ENCODE measurements at places on chromosomes 1 and 21.

- no peak for DNase-seq
Measured at GRCh38 chr1:8679929-8680663, 137.3 kb downstream of the RERE start.

DNA sequence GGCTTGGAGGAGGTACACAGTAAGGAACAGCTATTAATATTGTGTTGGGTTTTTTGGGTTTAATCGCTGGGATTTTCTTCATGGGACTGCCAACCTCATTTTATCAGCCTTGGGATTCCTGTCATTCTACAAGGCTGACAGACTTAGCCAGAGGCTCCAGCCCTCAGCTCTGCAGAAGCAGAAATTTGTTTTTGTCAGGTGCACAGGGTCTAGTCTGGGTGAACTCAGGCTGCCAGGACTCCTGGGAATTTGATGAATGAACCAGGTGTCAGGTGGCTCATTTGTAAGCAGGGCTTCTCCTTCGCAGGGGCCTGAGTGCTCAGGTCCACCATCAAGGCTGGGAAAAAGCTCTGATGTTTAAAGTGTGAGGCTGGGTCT lies 11.5 kb upstream of the ZNF362 start:
- DNase-seq = no peak

DNA sequence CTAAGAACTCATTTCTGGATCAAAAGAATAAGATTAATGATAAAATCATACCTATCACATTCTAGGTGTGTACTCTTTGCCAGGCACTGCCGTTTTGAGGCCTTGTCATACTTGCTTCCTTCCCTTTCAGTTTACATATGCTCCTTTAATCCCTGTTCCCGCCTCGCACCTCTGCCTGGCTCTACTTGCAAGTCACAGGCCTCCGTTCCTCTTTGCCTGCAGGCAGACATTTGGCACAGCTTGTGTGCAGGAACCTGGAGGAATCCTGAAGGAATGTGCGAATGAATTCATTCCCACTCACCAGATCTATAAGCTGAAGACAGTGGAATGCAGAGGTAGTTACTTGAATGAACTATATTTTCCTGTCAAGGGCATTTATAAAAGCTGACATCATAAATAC lies 13.8 kb downstream of the WLS start:
- no peak for DNase-seq

GRCh38 chr1:156608036-156608674 lies 6.9 kb upstream of the GPATCH4 start:
- DNase-seq = peak; percentile 76

GRCh38 chr1:81803431-81804110 lies 2.8 kb downstream of the ADGRL2 start:
- DNase-seq = peak; percentile 67

DNA sequence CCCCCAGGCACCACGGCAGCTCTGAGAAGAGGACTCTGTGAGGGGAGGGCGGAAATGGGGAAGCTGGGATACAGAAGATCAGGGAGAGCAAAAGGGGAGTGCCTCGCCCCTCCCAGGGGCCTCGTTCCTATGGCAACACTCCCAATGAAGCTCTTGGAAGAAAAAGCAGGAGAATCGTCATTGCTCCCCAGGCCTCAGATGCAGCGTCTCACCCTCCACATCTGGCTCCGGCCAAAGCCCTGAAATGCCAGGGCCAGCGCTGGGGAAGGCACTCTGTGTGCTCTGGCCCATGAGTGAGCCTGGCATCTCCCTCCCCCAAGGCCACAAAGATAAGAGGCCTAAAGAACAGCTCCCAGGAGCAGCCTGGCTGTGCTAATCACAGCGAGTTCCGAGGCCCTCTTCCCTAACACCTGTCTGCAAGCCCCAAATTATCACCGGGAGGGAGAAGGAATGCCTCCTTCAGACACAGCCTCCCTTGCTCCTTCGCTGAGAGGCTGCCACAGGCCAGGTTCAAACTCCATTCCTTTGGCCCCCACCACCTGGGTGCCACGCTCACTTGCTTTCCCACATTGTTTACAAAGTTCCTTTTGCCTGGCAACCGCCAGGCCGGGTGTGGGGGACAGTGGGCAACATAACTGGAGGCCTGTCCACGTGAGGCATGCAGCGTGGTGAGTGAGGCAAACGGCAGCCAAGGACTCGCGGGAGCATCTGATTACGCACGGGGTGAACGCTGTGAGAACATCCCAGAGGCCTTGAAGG lies 27.8 kb downstream of the ECE1 start:
- DNase-seq = no peak

GRCh38 chr21:38938343-38938742 lies 132.6 kb downstream of the ETS2 start:
- DNase-seq = peak; percentile 70

- DNase-seq = no peak
Measured at GRCh38 chr1:57463343-57463742, 39.5 kb upstream of the DAB1 start.

DNA sequence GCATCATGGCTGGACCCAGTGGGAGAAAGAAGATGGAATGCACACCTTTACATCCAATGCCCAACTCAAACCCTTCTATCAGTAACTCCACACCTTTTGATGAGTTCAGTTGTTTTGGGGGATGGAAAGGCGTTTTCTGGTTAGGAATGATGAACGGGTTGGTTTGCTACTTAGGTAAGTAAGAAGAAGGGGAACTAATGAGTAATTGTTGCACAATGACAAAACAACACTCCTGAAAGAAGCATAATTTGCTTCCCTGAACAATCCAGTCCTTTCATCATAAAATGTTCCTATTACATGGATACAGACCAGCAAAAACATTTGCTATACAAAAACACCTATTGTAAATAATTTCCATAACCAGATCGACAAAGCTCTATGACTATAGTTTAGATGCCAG lies 35.9 kb upstream of the NFIA start:
- DNase-seq = no peak

GRCh38 chr1:206693029-206693428 lies 8.3 kb downstream of the MAPKAPK2 start:
- DNase-seq = no peak

DNA sequence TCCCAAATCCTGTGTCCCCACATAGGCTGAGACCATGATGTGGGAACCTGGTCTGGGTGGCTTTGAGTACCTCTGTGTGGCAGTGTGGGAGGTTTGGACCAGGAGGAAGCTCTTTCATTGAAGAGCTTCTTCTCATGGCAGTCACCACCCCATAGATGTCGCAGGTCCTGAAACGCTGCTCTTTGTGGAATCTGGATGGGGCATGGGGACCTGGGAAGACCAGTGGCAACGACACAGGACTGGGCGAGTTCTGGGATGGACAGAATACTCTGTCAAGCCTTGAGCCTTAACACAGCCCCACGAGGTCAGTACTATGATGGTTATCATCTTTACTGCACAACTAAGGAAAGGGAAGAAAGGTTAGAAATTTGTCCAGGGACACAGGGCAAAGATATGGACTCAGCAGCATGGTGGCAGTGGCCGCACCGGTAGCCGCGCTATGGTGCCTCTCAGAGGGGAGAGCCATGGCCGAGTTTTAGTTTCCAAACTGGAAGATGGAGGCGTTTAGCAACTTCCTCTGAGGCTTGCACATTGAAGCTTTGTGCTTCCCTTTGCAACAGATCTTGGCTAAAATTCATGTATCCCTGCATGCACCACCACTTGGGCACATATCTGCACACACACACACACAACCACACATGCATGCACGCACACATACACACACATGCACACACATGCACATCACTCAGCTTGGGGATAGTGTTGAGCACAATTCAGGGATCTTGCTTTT lies 117.7 kb upstream of the C1orf174 start:
- DNase-seq = no peak

GRCh38 chr1:59215766-59216291 lies 81.1 kb upstream of the FGGY start:
- DNase-seq = no peak

- DNase-seq = peak; percentile 34
Measured at GRCh38 chr1:206489980-206490770, 17.2 kb upstream of the RASSF5 start.

DNA sequence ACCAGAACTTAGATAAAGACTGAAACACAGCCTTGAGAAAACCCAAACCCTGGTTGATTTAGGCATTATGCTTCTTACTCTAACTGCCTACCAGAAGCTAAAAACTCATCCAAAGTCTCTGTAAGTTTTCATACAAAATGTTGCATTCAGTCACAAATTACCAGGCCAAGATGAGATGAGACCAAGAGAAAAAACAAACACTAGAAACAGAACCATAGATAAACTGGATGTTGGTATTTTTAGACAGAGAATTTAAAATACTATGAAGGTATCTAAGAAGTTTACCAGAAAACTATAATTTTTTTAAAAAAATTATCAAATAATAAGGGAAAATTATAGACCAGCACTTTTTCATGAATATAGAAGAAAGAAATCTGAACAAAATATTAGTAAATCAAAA lies 180.5 kb downstream of the VPS13D start:
- DNase-seq = no peak

GRCh38 chr1:206952171-206952570 lies 5.9 kb upstream of the PIGR start:
- no peak for DNase-seq

- DNase-seq = peak; percentile 32
Measured at GRCh38 chr1:187870552-187870951, 1041.8 kb downstream of the PLA2G4A start.

GRCh38 chr1:184755226-184756065 lies 788 bp upstream of the EDEM3 start:
- peak; percentile 48 for DNase-seq

DNA sequence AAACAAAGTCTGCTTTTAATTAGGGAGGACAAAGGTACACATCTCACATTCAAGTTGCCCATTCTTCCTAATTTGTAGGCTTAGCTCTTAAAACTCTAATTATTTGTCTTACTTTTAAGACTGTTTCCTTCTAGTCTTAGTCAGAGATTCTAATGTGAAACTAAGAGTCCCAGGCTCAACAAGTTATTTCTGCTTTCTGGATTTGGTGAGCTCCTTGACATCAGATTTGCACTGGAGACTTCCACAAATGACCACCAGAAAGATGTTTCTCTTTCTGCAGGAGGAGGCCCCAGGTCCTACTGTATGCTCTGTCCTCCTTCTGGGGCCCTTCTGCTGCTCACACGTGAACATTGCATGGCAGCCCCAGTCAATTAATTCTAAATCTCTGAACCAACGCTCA lies 194.2 kb upstream of the JUN start:
- no peak for DNase-seq

GRCh38 chr1:176605176-176605575 lies 142.2 kb downstream of the PAPPA2 start:
- DNase-seq = no peak

DNA sequence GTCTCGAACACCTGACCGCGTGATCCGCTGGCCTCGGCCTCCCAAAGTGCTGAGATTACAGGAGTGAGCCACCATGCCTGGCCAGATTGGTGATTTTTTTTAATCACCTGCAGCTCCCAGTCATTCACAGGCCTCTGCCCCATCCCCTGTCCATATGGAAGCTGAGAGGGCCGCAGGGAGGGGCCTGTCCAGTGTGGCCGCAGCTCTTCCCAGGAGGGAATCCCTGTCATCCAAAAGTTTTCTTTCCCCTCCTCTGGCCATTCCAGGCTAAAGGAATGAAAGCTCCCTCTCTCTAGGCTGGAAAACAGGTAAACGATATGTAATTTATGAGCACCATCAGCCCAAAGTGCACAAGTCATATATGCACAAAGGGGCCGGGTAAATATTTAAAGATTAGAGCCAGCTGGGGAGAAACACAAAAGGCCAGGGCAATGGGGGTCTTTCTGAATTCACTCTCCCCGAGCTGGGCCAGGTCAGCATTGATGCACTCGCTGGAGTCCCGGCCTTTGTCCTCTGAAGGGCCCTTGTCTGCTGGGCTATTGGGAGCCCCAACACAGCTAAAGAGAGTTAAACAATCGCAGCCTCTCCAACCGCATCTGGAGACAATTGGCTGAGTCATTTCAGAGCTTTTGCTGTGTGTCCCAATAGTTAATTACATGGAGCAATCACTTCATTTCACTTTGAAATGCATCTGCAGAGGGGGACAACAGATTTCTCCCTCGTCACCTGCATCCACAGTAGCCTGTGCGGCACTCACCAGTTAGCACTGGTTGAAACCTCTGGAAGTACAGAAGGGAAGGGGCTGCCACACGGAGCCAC lies 3.8 kb upstream of the HES3 start:
- no peak for DNase-seq

DNA sequence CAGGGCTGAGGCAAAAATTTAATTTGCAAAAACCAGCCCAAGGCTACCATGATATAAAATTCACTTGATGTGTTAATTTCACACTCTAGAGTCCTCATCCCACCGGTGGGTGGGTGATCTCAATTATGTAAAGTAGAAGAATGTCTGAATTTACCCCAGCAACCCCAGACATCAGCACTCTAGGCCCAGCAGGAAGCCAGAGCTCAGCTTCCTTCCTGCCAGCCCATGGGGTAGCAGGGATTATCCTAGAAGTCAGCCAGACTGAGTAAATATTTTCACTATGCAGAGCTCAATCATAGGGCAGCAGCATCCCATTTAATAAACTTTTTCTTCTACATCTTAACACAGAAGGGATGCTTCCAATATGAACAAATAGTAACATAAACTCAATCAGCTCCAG lies 71.0 kb downstream of the SIPA1L2 start:
- DNase-seq = no peak

DNA sequence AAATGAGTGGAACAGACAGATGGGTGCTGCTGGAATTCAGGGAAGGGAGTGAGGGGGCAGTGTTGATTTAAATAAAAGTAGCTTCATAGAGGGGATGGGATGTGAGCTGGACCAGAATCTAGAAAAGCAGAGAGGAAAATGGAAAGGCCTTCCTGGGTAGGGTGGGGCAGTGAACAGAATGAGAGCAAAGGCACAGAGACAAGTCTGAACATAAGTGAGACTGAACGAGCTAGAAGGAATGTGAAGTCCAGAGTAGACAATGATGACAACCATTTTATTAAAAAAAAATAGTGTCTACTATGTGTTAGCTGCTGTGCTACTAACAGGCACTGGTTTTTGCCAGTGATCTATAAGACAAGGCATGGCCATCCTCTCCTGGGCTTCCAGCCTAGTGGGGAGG lies 36.0 kb downstream of the ELK4 start:
- DNase-seq = no peak

DNA sequence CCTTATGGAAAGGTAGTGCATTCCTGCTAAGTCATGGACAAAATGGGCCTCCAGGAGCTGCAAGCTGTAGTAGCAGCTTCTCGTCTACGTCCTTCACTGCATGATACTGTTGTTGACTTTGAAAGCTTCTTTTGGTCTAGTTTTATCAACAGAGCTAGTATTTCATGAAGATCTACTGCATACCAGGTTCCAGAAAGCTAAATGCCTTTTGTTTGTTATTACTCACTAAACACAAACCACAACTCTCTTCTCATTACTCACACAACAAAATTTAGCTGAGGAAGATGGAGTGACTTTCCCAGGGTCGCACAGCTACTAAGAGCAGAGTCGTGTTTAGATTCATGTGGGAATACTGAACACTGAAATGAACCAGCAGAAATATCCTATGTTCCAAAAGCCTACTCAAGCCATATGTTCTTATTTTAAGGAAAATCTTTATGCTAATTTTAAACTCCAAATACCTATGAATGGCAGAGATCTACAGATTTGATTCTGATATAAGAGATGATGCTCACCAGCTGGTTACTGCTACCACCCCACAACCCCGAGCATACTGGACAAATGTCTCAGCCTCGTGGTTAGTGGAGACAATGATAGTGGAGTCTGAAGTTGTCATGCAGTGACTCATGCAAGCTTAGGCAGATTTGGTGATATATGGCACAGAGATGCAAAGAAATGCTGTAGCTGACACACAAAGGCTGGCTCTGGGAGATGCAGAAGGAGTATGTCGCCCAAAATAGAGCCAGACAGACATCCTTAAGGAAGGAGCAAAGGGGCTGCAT lies 20.6 kb downstream of the PGBD2 start:
- DNase-seq = no peak

GRCh38 chr1:17342014-17342441 lies 30.0 kb upstream of the PADI6 start:
- no peak for DNase-seq

- DNase-seq = peak; percentile 64
Measured at GRCh38 chr1:16677552-16678431, 11.0 kb upstream of the RNU1-3 start.
